GDM1 (cell line): ENCODE measurements at places on chromosomes 12 and 14.
A peak's percentile ranks its signal among the peaks of the same experiment; 100 is the strongest.

DNA sequence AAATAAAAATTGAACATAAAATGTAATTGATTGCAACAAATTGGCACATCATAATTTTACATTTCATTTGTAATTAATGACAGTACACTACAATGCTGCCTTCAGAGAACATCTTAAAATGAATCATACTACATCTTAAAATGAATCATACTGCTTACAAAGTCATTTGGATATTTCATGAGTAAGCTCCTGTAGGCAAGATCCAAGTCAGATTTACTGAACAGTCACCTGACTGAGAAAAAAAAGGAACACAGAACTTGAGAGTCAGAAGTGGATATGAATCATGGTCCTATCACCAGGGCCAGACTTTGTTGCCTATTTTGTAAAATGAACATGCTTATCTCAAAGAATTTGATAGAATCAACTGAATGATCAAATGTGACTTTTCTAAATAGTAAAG is 32.7 kb upstream of the FBLN5 start:
- DNase-seq, result no peak

GRCh38 chr12:52004042-52004648 is 2.6 kb upstream of the TAMALIN start:
- DNase-seq, result no peak

GRCh38 chr12:80622271-80622670 is 85.2 kb upstream of the MYF6 start:
- DNase-seq, result no peak

GRCh38 chr12:128459067-128459466 is 192.1 kb downstream of the TMEM132C start:
- DNase-seq, result no peak

GRCh38 chr12:92020983-92021665 is 124.5 kb downstream of the BTG1 start:
- DNase-seq, result no peak

DNA sequence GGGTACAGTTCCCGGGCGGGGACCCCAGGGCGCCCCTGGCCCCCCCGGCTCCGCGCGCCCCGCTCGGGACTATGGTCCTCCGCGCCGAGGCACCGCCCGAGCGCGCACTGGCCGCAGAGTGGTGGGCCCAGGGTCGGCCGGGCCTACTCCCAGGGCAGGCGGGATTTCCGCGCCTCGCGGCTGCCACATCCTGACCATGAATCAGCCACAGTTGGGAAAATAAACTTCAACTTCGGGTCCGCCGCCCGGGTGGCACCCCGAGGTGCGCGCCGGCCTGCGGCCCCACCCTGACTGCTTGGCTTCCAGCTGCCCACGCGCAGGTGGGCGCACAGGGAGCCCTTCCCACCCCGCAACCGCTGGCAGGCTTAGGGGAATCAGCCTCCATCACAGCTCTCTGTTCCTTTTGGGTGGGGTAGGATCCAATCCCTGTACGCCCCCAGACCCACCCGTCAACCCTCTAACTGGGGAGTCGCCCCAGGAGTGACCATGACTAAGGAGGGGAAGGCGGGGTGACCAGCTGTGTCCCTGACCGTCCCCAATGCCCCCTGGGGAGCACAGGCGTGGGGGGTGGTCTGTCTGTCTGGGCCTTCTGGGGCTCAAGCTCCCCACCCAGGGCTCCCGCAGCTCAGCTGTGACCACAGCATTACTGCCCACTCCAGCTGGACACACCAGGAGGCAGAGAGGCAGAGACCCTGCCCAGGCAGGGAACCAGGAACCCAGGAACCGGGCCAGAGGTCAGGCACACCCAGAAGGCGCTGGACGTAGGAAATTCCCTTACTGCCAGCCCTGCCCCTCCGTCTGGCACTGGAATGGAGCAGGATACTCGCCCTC is 678 bp downstream of the INF2 start:
- DNase-seq, result no peak

DNA sequence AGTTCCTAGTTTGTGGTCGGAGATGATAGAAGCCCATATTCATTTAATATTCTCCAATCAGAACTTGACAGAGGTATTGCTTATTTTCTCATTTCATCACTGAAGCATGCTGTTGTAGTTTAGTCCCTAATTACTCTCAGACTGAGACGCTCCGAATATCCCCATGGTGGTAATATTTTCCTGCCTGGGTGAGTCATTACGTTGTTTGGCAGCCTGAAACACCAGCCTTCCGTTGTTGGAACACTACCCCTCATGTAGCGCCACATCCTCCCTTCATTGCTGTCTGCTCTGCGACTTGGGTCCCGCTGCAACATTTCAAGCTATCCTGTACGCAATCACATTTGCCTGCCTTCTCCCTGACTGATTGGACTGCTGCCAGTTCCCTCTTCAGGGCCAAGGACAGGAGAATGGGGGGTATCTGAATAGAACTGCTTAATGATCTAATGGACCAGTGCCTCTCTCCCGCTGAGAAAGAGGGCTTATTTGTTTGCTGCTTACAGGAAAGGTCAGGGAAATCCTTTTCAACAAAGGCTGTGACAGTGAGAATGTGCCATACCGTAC is 369.1 kb downstream of the NPAS3 start:
- DNase-seq, result no peak

GRCh38 chr14:97180304-97181200 is 383.4 kb downstream of the VRK1 start:
- DNase-seq, result peak; percentile 18

GRCh38 chr12:3119756-3120601 is 42.8 kb downstream of the TSPAN9 start:
- no peak for DNase-seq

DNA sequence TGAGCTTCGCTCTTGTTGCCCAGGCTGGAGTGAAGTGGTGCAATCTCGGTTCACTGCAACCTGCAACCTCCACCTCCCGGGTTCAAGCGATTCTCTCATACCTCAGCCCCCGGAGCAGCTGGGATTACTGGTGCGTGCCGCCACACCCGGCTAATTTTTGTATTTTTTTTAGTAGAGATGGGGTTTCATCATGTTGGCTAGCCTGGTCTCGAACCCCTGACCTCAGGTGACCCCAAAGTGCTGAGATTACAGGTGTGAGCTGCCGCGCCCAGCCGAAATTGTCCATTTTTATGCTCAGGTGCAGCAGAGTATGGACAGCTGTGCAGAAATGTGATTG is 19.2 kb upstream of the CYP46A1 start:
- no peak for DNase-seq

GRCh38 chr14:89418976-89419375 is 1.9 kb upstream of the FOXN3 start:
- no peak for DNase-seq

- DNase-seq, result no peak
These were observed 80.0 kb downstream of the BORCS5 start for GRCh38 chr12:12436831-12437345.

DNA sequence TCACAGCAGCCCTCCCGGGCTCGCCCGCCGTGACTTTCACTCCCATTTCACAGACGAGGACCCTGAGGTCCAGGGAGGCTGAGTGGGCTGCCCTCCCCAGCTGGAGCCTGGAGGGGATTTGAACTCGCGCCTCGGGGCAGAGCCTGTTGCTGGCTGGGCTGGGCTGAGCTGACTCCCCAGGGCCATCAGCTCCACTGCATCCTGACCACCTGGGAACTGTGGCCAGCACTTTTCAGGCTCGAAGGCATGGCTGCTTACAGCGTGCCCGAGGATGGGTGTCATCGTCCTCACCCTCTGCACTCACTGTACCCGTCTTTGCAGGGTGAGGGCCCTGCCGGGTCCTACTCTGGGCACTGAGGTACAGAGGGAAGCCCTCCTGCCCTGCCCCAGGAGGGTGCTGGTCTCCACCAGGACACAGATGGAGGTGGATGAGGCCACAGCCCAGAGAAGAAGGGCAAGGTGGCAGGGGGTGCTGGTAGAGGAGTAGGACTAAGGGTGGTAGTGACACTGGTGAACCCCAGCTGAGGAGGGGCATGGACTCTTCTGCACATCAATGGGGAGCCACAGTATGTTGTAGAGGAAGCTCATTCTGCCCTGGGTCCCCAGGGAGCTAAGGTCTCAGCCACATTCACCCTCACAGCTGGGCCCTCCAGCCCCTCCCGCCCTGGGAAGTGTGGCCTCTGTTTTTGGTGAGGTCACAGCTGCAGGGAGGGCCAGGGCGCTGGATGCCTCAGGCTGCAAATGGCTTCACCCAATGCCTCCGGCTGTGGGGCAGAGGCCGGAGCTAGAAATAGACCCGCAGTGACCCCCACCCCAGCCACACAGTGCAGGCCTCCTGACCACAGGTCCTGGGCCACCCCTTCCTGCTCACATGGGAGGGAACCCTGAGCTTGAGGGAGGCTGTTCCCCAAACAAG is 365.1 kb upstream of the SFSWAP start:
- no peak for DNase-seq

- no peak for DNase-seq
These were observed 16.8 kb downstream of the KCNJ8 start for GRCh38 chr12:21757735-21758134.

DNA sequence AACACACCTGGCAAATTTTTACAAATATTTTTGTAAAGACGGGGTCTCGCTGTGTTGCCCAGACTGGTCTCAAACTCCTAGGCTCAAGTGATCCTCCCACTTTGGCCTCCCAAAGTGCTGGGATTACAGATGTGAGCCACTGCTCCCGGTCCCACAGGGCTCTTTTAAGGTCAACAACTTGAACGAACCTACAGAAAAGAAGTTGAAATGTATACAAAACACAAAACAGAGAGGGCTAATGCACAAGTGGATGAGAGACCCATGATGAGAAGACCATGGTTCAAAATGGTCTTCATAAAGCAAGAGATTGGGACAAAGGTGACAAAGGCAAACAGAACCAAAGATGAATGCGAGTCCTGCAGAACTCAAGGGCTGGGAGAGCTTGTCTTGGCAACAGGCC is 91.4 kb downstream of the CALM1 start:
- no peak for DNase-seq

GRCh38 chr14:68774771-68775613 is 17.9 kb downstream of the ZFP36L1 start:
- no peak for DNase-seq

DNA sequence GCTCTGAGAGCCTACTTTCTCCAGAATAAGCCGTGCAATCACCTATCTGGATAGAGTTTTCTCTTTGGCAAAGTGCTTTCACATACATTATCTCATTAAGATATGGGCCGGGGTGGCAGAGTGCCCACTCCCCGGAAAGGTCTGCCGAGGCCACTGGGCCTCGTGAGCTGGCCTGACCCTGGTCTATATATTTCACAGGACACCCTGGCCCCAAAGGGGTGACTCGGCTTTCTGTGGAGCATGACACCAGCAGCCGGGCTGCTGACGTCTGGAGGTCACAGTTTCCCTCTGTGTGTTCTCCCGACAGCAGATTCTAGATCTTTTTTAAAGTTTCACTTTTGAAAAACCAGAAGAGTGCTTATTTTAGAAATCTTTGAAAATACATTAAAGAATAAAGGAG is 27.9 kb upstream of the ATP2A2 start:
- no peak for DNase-seq

DNA sequence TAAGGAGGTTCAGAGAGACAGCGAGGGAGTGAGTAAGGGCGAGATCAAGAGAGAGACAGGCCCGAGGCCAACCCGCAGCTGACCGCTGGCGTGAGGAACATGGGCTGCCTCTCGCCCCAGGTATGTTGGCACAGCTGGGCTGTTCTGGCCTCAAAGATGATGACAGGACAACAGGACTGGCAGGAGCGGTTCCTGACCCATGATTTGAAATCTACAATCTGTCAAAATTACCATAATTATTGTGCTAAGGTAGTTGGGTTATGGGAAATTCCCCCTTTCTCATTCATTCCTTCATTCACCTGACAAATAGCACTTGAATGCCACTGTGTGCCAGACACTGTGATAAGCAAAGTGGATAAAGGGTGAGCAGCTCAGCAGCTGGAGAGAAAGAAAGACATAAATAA is 5.1 kb upstream of the ENDOU start:
- DNase-seq, result no peak

DNA sequence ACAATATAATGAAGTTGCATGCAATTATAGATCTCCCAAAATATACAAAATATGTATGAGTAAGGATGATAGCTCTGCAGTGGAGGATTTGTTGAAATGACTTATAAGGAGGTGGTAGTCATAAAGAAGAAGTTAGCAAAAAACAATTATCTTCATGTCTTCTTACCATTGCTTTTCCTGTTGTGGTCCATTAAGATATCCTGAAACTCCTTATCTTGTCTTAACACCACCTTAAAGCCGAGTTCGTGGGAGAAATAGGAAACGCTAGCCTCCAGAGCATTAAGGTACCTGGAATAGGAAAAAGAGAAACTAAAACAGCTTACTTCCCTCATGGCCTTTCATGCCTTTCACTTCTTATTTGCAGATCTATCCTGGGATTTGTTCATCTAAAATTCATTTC is 15.2 kb downstream of the GUCY2C start:
- no peak for DNase-seq

GRCh38 chr12:127273626-127274025 is 993.3 kb upstream of the TMEM132C start:
- no peak for DNase-seq

DNA sequence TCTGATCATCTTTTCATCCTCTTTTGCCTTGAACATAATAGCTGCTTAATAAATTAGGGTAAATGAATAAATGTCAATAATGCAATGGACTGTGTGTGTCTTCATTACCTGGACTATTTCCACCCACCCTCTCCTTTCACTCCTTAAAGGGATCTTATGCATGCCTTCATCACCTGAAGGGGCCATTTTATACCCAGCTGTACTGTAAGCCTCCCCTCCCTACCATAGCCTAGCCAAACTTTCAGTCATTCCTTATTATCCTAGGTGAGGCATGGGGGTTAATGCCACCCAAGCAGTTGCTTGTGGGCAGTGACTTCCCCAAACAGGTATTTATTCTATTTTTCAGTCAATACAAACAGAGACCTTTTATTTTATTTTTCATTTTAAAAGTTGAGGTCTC is 127.8 kb upstream of the PARP11 start:
- DNase-seq, result no peak

- no peak for DNase-seq
These were observed 296.4 kb downstream of the FOXG1 start for GRCh38 chr14:29062976-29063375.

DNA sequence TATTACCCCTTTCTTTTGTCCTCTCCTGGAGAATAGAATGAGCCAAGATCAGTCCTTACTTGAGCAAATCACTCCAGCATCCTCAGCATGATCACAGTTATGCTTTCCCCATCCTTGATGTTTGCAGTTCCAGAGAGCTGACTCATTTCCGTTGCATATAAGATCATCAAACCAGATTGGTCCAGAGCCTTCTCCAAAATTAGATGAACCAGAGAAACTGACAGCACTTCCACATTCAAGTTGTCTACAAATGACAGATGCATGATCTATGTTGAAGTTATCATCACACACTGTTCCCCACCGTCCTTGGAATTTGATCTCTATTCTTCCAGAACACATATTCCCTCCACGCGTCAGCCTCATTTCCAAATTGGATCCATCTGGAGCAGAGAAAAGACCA is 4.8 kb downstream of the CD163 start:
- no peak for DNase-seq

DNA sequence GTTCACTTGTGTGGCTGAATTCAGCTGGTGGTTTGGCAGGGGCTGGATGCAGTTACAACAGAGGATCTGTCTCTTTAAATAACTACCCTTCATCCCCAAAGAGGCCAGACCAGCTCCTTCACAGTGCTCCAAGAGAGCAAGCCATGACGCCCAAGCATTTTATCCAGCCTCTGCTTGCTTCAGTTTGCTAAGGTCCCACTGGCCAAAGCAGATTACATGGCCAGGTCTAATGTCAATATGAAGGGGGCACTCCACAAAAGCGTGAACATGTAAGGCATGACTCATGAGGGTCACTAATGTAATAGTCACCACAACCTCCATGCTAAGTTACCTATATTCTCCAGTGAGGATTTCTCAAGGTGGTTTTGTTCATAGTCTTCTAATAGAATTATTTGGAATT is 62.9 kb downstream of the MARK3 start:
- DNase-seq, result no peak

GRCh38 chr12:79527473-79527872 is 163.3 kb downstream of the PAWR start:
- no peak for DNase-seq
